Nucleus accumbens (tissue), 56 donors: ENCODE measurements at places on chromosomes 12 and 14.

DNA sequence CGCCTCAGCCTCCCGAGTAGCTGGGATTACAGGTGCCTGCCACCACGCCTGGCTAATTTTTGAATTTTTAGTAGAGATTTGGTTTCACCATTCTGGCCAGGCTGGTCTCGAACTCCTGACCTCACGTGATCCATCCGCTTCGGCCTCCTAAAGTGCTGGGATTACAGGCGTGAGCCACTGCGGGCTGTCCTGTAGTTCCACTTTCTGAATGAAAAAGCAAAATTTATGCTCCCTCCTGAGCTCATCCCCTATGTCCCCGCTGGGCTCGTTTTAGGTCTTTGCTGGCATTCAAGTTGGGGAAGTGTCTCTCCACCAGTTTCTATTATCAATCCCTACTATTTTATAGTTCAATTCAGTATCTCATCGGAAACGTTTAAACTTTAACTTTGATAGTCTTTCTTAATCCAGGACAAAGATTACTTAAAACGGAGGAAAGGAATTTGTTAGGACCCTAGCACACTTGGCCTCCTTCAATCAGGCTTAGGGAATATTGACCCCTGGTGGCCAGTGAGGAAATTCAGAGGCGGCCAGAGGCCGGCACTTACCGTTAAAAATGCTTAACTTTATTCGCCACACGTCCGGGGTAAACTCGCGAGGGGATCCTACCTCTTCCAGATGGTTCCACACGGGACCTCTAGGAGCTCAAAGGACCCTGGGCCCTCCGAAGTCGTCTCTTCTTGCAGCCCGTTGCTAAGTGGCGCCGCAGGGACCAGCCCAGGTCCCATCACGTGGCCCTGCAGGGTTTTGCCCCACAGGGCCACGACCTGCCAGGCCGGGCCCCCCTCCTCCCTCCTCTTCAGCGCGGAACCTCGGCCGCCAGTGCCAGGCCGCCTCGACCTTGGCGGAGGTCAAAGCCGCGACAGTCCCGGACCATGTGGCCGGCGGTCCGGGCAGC, 11.4 kb upstream of the DNAL1 start:
- DNase-seq: peak; percentile 57

DNA sequence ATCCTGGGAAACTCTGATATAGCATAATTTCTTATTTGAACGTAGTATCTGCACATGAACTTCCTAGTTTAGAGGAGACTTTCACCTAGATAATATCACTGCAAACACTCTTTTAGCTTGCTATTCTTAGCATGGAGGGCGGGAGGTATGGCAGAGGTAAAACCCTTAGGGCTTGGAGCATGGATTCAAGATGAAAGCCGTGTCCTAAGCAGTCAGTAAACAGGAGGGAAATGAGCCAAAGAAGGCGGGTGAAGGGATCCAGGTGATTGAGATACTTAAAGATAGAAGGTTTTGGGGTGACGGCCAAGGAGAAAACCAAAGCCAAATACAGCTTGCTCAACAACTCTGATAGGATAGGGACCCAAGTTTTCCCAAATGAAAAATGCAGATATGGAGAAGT, 107.1 kb upstream of the BCAT1 start:
- no peak for DNase-seq

DNA sequence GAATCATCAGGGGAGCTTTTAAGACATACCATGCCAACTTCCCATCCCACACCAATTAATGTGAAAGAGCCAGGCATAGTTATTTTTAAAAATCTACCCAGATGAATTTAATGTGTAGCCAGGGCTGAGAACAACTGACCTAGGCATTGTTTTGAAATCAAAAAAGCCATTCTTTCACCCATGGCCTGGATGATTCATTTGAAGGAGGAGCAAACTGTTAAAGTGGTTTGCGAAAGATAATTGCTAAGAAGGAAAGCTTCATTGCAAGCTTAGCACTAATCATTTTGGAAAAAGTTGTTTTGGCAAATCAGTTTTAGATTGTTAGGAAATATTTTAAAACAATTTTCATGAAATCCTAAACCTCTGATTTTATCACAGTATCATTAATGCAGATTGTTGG, 2.1 kb upstream of the GTSF1 start:
- DNase-seq: no peak

GRCh38 chr12:25875661-25876060, 82.8 kb upstream of the RASSF8 start:
- DNase-seq: no peak

GRCh38 chr14:91338379-91338778, 79.2 kb downstream of the CCDC88C start:
- DNase-seq: no peak

- no peak for DNase-seq
These were observed 234.8 kb upstream of the PRICKLE1 start for GRCh38 chr12:42824327-42824726.

- DNase-seq: no peak
These were observed 15.4 kb upstream of the PAWR start for GRCh38 chr12:79706156-79706555.

DNA sequence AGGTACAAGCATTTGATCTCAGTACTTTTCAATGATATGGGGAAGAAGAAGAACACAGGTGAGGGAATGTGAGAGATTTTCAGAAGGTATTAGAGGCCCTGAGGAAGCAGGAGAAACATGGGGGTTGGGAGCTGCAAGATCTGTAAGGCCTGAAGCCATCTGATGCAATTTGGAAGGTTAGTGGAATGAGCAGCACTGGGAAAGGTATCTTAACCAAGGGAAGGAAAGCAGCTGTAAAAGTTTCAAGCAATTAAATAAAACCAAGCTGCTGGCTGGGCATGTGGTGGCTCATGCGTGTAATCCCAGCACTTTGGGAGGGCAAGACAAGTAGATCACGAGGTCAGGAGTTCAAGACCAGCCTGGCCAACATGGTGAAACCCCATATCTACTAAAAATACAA, 104.4 kb upstream of the PARP11 start:
- DNase-seq: no peak

- no peak for DNase-seq
These were observed 160.6 kb upstream of the SYT1 start for GRCh38 chr12:78703820-78704525.

DNA sequence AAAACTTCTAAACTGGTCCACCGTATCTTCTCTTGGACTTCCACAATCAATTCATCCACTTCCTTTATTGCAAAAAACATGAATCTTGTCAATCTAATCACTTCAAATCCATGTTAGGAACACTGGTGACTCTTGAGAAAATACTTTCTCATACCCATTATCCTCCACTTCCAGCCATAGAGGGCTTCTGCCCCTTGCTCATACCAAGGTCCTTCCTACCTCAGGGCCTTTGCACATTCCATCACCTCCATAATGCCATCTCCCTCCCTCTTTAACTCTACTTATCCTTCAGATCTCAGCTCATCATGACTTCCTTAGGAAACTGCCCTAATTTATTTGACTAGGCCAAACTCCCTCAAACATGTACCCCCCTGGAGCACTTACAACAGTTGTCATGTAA, 16.6 kb downstream of the STXBP6 start:
- DNase-seq: no peak

- DNase-seq: no peak
These were observed 6.7 kb downstream of the TRMT5 start for GRCh38 chr14:60974090-60974651.

- no peak for DNase-seq
These were observed 56.9 kb downstream of the CDC42BPB start for GRCh38 chr14:103000291-103000921.

GRCh38 chr12:131642101-131642540, 68.8 kb upstream of the SFSWAP start:
- no peak for DNase-seq

- no peak for DNase-seq
These were observed 1.7 kb upstream of the CFAP251 start for GRCh38 chr12:121916719-121917118.

- no peak for DNase-seq
These were observed 222.9 kb downstream of the ZFP36L1 start for GRCh38 chr14:68569970-68570409.

DNA sequence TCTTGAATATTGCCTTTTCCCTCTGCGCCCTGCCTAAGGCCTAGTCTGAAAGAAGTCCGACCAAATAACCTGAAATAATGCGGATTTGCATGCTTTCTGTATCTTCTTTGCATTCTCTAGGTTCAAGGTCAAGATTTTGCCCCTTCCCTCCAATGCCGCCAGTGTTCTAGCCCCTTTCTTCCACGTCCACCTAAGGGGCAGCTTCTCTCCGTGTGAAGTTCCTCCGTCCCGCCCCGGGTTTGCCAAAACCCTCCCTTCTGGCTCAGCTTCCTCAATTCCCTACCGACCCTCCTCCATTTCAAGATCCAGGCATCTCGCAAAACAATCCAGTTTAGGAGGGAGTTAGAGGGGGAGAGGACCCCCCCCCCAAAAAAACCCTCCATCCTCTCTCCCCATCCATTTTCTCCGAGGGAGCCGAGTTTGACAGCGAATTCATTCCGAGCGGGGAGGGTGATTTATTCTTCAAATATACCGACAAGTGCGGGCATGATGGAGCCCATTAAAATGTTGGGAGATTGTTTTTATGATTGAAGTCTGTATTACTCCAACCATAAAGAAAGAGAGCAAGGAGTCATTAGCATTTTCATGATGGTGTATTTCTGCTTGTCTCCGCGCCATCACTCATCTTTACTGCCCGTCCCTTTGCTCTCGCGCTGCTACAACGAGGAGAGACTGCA, 20.9 kb upstream of the ATP5MC2 start:
- no peak for DNase-seq

DNA sequence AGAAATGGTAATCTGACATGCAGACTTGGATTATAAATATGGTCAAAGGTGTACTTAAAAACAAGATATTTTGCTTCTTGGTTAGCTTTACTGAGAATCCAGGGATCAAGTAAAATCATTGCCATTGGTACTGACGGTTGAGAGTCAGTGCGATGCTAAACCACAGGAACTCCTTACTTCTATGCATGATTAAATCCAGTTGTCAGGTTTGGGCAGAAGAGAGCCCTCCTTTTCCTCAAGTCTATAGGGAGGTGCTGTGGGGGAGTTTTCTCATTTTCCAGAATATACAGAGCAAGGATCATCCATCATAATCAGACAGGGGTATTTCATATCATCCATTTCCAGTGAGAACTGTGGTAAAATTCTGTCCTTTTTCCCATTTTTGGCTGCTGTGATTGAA, 839.1 kb downstream of the NRXN3 start:
- no peak for DNase-seq

- DNase-seq: peak; percentile 72
These were observed 7.7 kb upstream of the TMEM132D start for GRCh38 chr12:129911428-129912049.

DNA sequence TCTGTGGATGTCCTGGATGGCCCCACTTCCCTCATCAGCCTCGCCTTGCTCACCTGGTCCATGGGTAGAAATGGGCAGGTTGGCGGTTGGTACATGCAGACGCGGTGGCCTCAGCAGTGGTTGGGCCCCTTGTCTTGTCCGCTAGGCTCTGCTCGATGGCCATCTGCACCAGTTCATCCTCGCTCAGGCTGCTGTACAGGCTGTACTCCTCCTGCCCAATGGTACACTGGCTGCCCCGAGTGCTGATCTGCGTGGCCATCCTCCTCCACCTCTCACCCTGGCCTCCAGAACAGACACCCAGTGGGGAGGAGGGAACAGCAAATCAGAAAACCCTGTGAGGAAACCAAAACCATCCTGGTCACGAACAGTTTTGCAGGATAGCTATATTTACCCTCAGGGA, 12.1 kb downstream of the ASB2 start:
- no peak for DNase-seq

DNA sequence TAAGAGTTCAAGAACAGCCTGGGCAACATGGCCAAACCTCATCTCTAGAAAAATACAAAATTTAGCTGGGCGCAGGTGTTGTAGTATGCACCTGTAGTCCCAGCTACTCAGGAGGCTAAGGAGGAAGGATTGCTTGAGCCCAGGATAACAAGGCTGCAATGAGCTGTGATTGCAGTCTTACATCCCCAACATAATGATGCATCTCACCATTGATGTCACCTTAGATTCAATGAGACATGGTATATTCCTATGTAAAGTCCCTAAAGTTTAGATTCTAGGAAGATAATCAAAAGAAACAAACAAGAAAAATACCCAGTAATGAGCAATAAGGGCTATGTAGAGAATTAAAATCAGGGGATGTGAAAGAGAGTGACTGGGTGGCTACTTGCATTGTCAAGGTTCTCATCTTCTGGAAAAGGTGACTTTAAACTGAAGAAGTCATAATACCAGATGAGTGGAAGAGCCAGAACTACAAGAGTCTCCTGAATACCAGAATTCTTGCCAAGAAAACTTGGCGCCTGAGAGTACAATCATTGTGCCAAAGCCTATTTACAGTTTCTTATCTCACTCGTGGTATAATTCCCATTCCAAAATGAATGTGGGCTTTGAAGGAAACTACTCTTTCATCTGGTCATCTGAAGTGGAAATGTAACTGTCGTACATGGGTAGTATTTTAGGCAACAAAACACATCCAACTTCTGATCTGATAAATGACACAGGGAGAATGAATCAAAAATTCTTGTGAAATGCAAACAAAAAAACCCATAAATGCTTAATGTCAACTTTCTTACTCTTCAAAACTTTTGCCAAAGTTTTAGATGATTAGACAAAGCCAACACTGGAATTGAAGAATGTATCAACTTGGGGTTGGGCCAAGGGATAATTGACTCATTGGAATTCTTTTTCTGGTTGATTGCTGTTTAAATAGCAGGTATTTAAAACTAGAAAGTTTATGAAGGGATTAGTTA, 81.1 kb upstream of the ST8SIA1 start:
- no peak for DNase-seq

- no peak for DNase-seq
These were observed 831 bp downstream of the CRIP1 start for GRCh38 chr14:105487449-105487985.

DNA sequence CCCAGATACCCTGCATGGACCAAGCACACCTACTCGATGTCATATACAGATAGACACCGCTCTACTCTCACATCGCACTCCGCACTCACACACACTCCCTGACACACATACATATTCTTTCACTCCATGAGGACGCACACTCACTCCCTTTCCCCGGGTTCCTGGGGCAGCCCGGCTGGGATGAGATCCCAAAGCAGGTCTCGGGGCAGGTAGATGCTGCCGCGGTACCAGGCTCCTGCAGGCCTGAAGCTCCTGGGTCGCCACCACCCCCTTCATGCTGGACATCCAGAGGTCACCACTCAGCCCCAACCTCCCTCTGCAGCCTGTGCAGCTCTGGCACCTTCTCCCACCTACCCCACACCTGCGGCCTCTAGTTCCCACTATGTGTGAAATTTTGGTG, 2.3 kb downstream of the C1QL4 start:
- DNase-seq: no peak
